ENCODE measurements at places on chromosomes 6 and 20.
A peak's percentile ranks its signal among the peaks of the same experiment; 100 is the strongest.

DNA sequence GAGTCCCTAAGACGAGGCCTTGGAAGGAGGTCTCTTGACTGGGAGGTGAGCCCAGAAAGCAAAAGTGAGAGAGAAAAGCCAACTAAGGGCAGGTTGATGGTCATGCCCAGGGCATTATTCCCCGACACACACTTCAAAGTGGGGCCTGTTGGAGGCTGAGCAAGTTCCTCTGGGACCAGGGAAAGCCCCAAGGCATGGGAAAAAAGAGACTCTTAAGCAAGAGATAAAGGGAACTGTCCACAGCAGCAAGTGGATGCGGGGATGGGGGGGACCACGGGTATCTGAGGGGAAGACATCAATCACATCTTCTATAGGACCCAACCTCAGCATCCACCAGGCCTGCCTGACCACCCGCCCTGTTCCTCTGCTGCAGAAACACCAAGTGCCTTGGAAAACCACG is 119.9 kb upstream of the MAFB start:
- no peak for DNase-seq

DNA sequence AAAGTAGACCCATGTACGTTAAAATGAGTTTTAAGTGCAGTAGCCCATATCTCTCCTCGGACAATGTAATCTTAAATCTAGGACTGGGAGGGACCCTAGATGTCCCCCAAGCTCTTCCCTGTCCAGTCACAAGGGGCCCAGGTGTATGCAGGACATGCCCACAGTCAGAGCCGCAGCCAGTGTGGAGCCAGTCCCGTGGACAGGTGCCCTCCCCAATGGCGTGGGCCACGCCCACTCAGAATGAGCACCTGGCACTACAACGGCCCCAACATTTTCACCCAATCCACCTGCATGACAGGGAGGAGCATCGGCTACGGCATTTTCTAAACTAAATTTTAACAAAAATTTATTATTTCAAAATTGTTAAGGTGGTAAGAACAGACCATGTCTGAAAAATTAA is 53.2 kb downstream of the WDR27 start:
- no peak for DNase-seq

GRCh38 chr6:170212051-170212756 is 78.7 kb downstream of the DLL1 start:
- no peak for DNase-seq

DNA sequence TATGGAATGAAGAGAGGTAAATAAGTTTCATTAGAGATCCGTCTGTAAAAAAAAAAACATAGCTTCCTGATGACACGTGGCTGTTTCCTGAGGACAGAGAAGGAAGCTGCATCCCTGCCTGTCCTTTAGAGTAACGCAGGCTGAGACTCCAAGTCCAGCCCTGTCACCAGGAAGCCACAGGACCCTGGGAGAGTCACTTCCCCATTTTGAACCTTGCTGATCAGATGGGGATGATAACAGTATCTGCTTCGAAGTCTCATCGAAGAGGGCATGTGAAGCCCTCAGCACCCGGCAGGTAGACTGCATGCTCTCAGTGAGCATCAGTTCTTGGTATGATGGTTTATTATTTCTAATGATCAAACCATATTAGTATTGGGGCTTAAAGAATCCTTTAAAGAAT is 139.1 kb upstream of the KCNG1 start:
- DNase-seq, result no peak

DNA sequence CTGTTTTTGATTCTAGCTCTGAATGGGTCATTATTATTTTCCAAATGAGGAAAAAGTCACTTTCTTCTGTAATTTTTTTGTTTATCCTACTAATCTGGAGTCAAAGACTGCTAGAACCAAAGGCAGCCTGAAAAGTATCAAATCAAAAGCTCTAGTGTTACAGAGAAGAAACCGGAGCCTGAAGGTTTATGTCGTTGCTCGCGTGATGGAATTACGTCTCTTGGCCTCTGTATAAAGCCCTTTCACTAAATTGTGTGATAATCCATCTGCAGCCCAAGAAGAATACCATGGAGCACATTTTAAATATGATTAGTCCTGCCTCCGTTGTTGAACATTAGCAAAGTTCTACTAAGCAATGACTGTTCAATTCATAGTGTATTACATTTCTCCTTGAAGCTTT is 738.6 kb downstream of the C6orf118 start:
- peak; percentile 1 for DNase-seq

GRCh38 chr20:54419531-54419930 is 55.9 kb upstream of the DOK5 start:
- no peak for DNase-seq

- no peak for DNase-seq
Observed at GRCh38 chr6:88050140-88050818, 2.6 kb downstream of the SPACA1 start.

DNA sequence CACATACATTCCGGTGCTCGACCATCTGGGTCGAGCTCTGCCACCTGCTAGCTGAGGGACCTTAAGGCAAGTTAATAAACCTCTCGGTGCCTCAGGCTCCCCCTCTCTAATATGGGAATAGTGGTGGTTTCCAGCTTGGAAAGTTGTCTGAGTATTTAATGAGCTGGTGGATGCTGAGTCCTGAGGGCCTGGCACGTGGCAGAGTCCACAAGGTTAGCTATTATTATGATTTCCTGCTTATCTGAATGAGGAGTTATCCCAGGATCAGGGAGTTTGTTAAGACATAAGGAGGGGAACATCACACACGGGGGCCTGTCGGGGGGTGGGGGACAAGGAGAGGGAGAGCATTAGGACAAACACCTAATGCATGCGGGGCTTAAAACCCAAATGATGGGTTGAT is 80.1 kb upstream of the SLC22A23 start:
- no peak for DNase-seq

GRCh38 chr6:54107470-54108090 is 3.7 kb upstream of the MLIP start:
- no peak for DNase-seq
